ENCODE measurements at places on chromosomes 6 and 20.

DNA sequence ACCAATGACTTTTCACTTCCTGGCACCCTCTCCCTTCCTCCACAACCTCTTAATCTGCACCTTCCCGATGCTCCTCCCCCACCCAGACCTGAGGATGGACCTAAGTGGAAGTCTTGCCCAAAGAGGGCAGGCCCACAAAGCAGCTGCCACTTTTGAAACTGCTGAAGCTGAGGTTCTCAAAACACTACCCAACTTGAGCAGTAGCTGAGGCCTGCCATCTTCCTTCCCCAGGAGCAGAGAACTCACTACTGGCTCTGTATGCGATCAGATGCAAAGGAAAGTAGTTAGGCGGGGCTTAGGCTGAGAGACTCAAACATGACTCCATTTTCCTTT, 1.5 kb downstream of the HM13 start:
- DNase-seq = no peak

DNA sequence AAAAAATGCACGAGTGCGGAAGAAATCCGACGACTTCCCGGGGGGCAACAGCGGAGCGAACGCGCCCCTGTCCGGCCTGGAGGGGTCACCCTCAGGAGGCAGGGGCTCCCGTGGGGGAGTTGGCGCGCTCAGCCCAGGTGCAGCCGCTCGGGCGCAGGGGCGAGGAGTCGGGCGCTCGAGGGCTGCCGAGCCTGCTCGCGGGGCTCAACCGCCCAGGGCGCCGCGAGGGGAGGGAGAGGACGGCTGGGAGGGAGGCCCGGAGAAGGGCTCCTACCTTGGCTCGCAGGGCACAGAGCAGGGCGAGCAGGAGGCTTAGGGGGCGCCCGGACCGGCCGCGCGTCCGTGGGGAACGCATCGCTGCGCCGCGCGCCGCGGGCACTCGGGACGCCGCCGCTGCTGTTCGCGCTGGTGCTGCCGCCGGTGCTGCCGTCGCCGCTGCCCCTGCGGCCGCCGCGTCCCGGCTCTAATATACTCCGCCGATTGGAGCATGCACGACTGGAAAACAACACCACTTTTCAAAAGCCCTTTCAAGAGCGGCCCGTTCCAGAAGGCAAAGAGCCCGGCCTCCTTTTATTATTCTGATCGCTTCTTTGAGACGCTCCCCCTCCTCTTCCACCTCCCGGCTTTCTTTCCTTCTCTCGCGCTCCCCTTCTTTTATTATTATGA, 490 bp downstream of the JAG1 start:
- no peak for DNase-seq

DNA sequence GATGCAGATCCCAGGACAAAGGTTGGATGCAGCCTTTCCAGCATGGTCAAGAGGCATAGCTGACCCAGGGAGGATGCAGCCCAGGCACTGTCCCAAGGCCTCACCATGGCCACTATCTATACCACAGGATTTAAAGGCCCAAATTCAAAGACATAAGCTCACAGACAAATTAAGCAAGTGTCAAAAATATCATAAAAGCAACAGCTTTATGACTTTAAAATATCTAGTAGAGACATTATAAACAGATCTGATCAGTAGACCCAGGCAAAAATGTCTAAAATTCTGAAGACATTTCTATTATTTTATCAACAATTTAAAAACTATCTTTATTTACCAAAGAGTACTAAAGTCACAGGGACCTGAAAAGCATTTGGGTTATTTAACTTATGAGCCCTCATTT, 373.5 kb downstream of the CDC5L start:
- DNase-seq = no peak

- peak; percentile 11 for DNase-seq
Observed at GRCh38 chr6:166998256-166999144, 697 bp upstream of the CEP43 start.

DNA sequence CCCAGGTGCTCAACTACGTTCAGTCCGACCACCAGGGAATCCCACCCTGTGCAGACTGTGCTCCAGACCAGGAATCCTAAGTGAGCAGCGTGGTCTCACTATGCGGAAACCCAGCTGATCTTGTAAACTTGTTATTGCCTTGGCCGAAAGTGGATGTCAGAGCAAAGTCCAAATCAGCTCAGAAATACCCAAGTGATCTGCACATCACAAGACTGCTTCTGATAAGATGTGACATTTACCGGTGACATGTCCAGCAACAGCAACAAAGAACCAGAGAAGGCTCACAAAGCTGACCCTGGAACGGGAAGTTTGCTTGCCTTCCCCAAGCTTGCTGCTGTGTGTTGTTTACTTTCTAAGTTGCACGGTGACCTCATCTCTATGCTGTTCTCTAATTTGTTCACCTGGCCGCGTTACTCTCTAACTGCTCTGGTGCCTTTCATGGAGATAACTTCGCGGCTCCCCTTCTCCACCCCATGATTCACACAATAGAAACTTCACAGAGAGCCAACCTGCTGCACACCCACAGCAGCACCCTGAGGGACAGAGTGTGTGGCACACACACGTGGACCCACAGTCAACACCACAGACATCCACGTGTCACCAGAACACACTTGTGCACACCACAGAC, 1.7 kb downstream of the BNIP5 start:
- DNase-seq = no peak

- DNase-seq = no peak
Observed at GRCh38 chr6:163398815-163399214, 15.7 kb upstream of the QKI start.

DNA sequence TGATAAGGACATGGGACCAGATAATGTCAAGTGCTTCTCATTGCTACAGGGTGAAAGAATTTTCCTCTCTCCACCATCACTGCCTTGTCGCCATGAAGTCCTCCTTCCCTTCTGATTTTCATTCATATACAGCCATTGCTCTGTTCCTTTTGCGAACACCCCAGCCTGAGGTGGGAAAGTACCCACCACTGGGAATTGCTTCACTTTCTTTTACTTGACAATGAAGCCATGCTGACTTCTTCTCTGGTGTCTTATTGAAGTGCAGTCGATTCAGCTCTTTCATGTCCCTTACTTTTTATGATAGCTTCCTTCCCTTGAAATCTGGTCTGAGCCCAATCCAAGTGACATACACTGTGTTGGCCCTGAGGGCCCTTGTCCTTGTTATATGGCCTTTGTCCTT, 16.2 kb downstream of the DAAM2 start:
- no peak for DNase-seq

DNA sequence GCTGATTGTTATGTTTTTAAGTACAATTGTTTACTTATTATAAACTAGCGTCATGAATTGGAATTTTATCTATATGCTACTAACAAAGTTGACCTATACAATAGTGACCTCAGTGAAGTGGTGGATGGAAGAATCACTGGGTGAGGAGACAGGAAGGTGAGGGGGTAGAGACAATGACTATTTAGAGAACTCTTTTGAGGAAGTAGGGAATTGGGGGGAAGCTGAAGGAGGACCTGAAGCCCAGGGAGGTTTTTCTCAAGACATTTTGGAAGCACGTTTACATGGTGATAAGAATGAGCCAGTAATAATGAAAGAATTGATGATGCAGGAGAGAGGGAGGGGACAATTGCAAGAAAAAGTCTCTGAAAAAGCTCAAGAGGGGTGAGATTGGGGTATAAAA, 96.4 kb downstream of the RPS12 start:
- no peak for DNase-seq

DNA sequence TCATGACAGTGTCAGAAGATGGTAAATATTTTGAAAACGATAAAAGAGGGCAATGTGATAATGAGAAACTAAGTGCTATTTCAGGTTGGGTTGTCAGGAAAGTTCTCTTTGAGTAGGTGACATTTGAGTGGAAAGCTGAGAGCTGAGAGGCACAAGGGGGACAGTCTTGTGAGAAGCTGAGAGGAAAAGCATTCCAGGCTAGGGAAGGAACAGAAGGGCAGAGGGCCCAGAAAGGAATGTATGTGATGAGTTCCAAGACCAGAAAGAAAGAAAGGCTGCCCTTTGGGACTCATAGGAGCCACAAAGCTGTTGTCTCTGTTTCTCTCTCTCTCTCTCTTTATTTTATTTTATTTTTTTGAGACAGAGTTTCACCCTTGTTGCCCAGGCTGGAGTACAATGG, 7.6 kb upstream of the RNF182 start:
- no peak for DNase-seq

- DNase-seq = no peak
Observed at GRCh38 chr20:43389211-43389610, 68.5 kb upstream of the SRSF6 start.

DNA sequence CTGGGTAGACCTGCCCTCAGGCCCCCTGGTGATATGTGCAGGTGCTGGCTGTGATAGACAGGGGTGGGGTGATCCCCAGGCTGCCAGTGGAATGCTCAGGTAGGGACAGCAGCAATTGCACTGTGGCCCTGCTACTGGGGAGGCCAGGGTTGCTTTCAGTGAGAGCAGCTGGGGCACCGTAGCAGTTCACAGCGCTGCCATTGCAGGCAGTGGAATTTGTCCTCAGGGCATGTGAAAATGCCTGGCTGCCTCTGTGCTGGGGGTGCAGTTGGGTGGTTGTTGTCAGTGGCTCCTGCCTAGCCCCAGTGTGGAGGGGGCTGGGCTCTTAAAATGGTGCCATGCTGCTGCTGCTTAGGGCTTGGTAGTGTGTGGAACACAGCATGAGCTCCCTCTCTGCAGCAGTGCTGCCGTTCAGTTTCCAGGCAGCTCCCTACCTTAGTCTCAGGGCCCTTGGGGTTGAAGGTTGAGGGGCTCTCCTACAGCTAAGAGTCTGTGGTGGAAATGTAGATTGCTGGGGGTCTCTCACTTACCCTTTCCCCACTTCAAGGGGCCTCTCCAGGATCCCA, 23.6 kb downstream of the GJA10 start:
- no peak for DNase-seq

- DNase-seq = no peak
Observed at GRCh38 chr6:75150685-75151412, 55.0 kb downstream of the COL12A1 start.

DNA sequence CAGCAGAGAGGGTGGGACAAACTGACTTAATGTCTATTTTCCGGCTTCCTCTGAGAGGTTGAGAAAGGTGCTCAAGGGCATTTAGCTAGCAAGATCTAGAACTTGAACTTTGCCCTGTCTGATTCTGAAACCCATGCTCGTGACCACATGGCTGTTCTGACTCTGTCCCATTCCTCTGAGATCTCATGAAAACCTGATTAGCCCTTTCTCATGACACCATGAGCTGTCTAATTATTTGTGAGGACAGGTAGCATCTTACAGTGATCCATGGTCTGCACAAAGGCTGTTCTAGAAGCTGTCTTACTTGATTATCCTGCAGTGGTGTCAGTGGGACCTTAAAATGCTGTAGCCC, 89.6 kb upstream of the TOX2 start:
- DNase-seq = no peak

DNA sequence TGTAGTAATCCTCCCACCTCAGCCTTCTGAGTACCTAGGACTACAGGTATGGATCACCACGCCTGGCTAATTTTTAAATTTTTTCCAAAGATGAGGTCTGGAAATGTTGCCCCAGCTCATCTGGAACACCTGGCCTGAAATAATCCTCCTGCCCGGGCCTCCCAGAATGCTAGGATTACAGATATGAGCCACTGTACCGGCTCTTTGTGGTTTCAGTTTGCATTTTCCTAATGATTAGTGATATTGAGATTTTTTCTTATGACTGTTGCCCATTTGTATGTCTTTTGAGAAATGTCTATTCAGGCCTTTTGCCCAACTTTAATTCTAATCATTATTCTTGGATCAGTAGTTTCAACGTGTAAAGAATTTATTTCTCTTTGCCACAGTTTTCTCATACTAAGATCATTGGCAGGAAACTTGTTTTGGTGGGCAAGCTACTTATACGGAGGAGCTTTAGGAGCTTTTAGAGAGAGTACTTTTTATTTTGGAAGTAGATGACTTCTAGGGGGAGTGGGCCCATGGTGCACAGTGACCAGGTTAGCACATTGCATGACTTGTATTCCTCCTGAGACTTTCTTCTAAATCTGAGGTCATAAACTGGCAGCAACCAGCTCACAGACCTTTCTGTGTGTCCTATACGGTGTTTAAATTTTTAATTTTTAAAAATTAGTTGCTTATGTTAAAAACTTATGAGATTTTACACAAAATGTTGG, 62.3 kb downstream of the STK4 start:
- no peak for DNase-seq

DNA sequence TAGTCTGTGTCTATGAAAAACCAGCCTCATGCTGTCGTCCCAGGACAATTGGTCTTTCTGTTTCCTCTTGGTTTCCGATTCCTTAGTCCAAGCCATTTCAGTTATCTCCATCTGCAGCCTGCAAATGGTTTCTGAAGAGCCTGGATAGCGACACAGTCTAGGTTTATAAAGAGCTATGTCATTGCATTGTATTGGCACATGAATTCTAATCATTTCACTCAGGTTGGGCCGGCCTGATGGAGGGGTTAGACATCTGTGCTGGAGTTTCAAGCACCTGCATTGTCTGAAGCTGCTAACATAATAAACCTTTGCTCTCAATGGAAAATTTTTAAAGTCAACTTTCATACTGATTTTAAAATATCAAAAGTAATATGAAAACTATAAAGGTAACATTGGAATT, 232.6 kb upstream of the MAP3K7 start:
- DNase-seq = no peak
